ENCODE measurements at places on chromosomes 11 and 22.
A peak's percentile ranks its signal among the peaks of the same experiment; 100 is the strongest.

- DNase-seq: no peak
These were observed 15.2 kb downstream of the PDGFD start for GRCh38 chr11:104148706-104149105.

GRCh38 chr11:86418917-86419316 lies 44.2 kb downstream of the CCDC81 start:
- DNase-seq: no peak

DNA sequence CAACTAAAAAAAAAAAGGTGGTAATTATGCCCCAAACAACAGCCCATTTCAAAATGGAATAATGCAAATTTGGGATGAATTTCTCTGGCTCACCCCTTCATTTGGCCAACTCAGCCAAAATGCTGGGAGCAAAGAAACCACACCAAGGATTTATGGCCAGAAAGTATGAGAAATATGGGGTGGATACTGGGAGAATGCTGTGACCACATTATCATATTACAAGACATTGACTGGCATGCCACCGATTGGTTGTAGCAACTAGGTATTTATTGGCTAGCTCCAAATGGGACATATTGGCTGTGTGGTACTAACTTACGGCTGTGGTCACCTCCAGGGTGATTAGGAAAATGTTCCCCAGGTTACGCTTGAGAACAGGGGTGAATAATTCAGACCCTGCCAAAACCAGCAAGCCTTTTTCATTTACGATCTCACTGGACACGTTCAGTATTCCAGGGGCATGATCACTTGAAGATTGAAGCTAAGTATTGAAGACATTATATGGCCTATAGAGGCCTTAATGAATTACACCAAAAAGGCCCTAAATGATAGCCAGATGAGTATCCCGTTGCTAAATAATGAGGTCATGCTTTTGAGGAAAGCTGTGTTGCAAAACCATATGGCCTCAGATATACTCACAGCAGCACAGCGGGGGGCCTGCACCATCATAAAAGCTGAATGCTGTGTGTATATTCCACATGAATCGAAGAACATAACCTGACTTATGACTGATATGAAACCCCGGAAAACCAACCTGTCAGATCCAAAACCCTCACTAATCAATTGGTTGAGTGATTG lies 3.8 kb upstream of the FDX1 start:
- no peak for DNase-seq

DNA sequence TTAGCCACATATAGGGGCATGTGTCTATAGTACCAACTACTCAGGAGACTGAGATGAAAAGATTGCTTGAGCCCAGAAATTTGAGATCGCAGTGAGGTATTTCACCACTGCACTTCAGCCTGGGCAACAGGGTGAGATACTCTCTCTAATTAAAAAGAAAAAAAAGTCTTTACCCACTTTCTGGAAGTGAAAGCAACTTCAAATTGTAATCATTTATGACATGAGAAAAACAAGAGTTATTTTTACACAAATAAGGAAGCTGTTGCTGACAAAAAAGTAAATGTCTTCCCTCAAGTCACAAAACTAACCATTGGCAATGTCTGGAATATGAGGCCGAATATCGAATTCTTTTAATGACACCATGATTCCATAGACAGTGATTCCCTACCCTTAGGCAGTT lies 71.4 kb downstream of the GLYATL1 start:
- DNase-seq: no peak

DNA sequence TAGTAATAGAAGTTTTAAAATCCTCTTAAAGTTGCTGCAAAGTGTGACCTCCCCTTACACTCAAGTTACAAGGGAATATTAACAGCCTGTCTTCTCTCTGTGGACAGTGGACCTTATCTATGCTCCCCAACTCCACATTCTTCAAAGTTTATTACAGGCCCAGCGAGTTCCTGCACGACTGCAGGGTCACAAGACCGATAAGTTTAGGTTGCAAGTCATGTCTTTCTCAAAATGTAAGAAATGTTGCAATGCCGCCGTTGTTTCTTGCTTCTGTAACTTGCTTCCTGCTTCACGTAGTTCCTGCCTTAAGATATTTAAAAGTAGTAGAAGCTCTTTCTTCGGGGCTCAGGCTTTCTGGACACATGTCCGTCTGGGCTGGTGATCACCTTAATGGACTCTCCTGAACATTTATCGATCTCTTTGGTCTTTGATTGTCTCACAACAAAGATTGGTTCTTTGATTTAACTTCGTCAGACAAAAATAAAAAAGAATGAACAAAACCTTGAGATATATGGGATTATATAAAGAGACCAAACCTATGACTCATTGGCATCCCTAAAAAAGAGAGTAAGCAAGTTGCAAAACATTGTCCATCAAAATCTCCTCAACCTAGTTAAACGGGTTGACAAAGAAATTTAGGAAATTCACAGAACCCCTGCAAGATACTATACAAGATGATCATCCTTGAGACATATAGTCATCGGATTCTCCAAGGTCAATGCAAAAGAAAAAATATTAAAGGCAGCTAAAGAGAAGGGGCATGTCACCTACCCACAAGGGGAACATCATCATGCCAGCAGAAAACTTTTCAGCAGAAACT lies 45.4 kb upstream of the GLYAT start:
- DNase-seq: no peak

- no peak for DNase-seq
These were observed 19.6 kb downstream of the VPS37C start for GRCh38 chr11:61141601-61142028.

DNA sequence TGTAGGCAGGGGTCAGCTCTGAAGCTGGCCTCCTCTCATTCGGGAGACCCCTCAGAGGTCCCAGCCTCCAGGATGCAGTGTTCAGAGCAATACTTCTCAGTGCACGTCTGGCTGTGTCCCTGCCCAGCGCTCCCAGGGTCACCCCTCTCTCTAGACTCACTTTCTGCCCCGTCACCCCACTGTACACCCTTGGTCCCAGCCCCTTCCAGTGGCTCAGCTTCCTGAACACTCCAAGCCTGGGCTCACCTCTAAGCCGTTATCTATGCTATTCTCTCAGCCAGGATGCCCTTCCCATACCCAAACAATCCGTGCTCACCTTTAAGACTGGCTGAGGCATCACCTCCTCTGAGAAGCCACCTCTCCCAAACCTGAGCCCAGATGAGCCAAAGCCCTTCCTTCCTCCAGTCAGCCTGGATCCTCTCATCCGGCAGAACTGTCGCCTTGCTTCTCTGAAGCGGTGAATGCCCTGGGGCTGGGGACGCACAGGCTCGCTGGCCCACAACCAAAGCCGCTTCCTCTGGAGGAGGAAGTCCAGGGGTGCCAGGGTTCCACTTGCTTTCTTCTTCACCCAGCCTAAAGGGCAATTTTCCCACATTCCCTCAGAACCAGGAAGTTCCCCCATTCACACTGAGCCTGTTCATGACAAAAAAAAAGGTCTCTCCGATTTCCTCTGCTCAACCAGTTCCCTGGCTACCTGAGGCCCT lies 13.7 kb upstream of the CDKN1C start:
- no peak for DNase-seq

DNA sequence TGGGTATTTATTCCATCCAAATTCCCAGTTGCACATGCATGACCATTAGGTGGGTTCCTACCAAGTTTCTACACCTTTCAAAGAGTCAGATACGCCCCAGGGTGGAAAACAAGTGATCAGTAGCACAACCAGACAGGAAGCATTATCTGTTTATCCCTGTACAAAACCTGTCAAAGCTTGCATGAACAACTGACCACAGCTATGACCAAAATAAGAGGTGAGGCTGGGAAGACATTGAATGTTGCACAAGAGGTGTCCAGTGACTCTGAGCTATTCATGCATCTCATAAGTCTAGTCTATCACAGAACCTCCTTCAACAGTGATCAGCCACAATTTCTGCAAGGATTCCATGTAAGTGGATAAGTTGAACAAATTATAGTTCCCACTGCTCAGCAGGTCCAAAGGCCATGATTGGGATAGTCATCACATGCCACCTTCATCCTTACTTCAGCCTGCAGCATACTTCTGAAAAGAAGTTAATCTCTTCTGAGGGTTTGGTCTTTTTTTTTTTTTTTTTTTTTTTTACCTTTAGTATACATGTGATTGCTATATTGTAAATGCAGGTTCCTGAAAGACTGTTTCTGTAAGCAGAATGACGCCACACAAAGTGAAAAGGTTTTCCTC lies 28.0 kb upstream of the TMEM45B start:
- DNase-seq: no peak

DNA sequence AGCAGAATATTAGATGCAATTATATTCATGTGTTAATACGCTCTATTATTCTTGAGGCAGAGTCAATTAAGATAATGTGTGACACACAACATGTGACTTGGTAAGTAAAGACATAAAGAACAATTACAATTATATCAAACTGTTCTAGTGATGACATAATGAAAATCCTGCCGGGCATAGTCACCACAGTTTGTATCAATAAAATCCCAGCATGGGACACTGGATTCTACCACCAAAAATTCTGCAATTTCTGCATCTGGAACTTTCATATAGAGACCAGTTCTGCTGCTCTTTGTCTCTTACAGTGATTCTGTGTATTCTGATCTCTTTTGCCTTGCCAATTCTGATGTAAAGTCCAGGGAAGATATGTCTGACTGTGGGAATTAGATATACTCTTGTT lies 495.6 kb upstream of the LRRC4C start:
- DNase-seq: no peak

GRCh38 chr22:46763051-46763705 lies 728 bp downstream of the TBC1D22A start:
- DNase-seq: peak; percentile 27

GRCh38 chr11:63503492-63503891 lies 2.4 kb upstream of the LGALS12 start:
- no peak for DNase-seq

GRCh38 chr11:94077552-94078293 lies 50.9 kb upstream of the PANX1 start:
- no peak for DNase-seq

GRCh38 chr22:46696614-46697013 lies 41.4 kb downstream of the CERK start:
- DNase-seq: no peak

DNA sequence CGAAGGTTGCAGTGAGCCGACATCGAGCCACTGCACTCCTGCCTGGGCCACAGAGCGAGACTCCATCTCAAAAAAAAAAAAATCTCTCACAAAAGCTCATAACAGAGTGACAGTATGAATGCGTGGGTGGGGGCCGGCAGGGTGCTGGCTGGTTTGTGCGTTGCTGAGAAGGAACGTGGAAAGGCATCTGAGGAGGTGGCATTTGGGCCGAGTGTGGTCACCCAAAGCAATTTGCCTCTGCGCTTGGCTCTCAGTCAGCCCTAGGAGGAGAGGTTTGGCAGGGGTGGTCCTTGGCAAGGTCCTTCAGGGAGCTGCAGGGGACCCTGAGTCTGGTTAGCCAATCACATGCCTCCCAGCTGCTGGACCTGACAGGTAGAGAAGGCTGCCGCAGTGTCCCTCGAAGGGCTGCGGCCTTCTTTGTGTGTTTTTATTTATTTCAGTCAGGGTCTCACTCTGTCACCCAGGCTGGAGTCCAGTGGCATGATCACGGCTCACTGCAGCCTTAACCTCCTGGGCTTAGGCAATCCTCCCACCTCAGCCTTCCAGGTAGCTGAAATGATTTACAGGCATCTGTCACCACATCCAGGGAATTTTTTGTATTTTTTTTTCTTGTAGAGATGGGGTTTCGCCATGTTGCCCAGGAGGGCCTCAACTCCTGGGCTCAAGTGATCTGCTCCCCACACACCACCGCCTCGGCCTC lies 23.5 kb upstream of the OSBPL5 start:
- DNase-seq: no peak

GRCh38 chr22:30636226-30637077 lies 871 bp downstream of the SLC35E4 start:
- no peak for DNase-seq

DNA sequence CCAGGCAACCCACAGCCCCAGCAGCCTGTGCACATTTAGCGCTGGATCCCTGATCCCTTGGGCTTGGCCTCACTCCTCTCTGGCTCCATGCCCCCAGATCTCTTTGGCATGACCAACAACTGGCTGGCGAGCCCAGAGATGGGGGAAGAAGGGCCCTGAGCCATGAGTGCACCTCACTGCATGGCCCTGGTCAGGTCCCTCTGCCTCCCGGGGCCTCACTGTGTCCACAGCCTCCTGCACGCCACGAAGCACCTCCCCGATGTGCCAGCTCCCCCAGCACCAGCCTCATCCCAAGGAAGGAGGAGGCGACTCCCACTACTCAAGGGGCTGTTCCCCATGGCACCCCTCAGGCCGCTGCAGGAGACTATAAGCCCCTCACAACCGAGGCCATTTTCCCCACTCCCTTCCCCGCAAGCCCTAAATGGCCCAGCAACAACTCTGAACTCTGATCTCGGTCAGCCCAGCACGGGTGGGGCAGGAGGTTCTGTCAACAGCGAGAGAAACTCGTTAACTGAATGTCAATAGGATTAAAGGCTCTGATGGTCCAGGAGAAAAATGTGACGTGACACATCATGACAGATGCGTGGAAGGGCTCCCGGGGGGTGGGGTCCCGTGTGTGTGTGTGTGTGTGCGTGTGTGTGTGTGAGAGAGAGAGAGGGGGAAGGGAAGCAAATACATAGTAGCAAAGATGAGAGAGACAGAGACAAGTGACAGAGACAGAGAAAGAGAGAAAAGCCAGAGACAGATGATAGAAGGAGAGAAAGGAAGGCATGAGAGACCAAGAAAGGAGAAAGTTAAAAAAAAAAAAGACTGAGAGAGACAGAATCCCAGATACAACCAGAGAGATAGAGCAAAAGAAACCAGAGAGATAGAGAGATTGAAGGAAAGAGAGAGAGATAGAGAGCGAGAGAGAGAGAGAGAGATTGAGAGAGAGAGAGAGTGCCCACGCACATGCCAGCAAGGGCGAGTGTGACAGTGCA lies 28.4 kb upstream of the SYT7 start:
- DNase-seq: no peak

DNA sequence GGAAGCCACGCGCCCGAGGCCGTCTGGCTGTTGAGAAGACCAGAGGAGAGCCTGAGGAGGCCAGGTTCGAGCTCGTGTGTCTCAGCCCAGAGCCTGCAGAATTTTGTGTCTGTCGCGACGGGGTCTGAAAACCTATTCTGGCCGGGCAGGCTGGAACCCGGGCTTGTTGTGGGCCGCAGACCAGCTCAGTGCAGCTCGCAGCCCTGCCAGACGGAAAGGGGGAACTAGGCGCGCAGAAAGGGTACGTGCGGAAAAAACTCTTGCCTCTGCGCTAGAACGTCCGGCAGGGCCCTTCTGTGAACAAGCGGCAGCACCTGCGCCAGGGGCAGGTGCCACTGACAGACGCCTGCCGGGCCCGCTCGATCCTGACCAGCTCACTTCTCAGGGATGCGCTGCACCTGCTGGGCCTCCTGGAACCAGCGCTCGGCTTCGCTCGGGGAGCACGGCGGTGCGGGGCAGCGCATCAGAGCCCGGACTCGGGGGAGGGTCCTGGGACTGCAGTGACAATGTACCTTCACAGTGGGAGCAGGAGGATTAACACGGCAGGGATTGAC lies 409.3 kb downstream of the BRD1 start:
- no peak for DNase-seq

- DNase-seq: no peak
These were observed 195 bp upstream of the CREB3L1 start for GRCh38 chr11:46277313-46277621.

- DNase-seq: peak; percentile 56
These were observed 419 bp downstream of the ANKRD54 start for GRCh38 chr22:37843741-37844089.
